ENCODE measurements at places on chromosomes 3 and 15.

DNA sequence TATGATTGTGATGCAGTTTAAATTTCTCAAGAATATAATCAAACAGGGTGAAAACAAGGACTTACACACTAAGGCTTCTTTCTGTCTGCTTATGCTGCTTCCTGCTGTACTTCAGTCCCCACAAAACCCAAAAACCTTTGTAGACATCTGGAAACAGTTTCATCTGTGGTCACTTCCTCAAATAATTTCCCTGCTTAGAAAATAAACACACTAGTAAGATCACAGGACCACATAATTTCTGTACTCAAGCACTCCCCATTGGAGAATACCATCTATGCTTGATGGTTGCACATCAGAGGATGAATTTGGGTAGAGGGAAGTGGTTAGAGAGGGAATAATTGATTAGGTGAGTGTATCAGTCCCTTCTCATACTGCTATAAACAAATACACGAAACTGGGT lies 266.2 kb downstream of the LSAMP start:
- no peak for DNase-seq

DNA sequence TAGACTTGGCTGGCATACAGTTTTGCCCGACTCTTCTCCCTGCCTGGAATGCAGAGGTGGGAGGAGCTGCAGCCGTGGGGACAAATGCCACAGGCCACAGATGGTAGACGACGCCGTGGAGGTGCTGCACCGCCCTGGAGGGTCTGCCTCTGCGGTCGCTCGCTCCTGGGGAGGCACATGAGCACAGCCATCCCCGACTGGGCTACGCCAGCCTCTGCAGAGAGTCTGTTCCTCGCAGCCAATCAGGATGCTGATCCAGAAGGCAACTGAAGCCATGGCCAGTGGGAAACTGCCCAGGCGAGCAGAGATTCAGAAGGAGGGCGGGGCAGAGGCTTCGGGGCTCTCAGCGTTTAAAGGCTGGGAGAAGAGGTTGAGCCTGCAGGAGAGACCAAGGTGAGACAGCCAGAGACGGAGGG lies 11.9 kb upstream of the LRRC15 start:
- no peak for DNase-seq

GRCh38 chr3:42489937-42490227 lies 12.6 kb upstream of the VIPR1 start:
- no peak for DNase-seq

DNA sequence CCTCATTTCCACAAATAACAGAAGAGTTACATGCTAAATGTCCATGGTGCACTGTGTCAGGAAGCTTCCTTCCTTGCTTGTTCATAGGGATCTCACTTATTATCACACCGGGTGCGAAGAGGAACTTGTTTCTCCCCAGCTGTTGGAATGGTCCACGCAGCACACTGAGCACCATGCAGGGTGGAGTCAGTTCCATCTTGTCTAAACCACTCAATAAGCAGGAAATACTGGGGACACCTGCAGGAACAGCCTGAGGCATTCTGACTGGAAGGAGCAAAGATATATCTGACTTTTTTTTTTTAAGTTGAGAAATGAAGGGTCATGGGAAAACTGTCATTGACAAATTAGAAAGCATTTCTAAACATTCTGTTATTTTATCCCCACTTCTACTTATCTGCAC lies 70.0 kb upstream of the WDR72 start:
- no peak for DNase-seq

DNA sequence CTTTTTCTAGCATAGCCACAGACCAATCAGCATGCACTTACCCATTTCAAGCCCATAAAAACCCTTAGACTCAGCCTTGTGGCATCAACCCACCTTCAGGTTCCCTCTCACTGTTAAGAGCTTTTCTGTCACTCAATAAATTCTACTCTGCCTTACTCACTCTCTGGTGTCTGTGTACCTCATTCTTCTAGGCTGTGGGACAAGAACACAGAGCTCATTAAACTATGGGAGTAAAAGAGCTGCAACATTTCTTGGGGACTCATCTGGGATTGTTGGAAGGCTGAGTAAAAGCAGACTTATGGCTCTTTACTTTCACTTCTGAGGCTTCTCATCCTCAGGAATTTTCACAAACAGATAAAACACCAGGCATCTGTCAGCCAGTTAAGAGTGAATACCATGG lies 879.3 kb downstream of the ROBO2 start:
- DNase-seq = no peak

GRCh38 chr15:55044162-55044561 lies 152.6 kb downstream of the RSL24D1 start:
- no peak for DNase-seq

DNA sequence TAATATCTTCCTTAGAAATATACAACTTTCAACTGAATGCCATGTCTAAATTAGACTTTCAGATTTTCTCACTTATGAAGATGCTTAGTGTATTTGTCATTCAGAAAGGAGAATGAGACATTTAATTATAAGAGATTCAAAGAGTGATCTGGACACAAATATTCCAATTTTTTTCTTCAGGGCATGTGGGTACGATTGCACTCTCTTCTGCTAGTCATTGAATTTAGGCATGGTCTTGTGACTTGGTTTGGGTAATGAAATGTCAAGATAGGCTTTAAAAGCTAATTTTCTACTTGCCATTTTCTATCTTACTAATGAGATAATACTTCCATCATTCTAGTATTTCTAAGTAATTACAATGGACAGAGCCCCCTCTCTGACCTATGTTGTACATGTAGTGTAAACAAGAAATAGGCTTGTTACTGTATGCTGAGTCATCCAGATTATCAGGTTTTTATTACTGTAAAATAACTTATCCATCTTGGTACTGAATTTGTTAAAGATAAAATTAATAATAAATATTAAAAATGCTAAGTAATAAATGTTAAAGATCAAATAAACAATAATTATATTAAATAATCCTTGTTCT lies 770.8 kb upstream of the BCHE start:
- no peak for DNase-seq

All from HEK293T (cell line).